ENCODE measurements at places on chromosomes 2 and 18.
A peak's percentile ranks its signal among the peaks of the same experiment; 100 is the strongest.

DNA sequence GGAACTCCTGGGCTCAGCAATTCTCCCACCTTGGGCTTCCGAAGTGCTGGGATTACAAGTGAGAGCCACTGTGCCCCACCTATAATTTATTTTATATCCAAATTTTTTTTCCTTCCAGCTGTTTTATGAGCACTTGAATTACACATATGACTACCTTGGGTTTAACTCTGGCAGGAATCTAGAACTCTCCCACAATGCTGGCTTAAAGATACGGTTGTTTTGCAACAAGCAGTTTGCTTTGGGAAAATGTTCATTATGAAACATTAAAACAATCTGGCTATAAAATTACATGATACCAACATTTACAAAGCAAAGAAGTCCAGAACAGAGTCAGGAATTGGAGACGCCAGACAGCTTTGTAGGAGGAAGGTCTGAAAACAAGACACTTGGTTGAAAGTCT is 12.8 kb downstream of the CD302 start:
- no peak for DNase-seq

GRCh38 chr2:14547830-14548229 is 84.7 kb upstream of the LRATD1 start:
- no peak for DNase-seq

DNA sequence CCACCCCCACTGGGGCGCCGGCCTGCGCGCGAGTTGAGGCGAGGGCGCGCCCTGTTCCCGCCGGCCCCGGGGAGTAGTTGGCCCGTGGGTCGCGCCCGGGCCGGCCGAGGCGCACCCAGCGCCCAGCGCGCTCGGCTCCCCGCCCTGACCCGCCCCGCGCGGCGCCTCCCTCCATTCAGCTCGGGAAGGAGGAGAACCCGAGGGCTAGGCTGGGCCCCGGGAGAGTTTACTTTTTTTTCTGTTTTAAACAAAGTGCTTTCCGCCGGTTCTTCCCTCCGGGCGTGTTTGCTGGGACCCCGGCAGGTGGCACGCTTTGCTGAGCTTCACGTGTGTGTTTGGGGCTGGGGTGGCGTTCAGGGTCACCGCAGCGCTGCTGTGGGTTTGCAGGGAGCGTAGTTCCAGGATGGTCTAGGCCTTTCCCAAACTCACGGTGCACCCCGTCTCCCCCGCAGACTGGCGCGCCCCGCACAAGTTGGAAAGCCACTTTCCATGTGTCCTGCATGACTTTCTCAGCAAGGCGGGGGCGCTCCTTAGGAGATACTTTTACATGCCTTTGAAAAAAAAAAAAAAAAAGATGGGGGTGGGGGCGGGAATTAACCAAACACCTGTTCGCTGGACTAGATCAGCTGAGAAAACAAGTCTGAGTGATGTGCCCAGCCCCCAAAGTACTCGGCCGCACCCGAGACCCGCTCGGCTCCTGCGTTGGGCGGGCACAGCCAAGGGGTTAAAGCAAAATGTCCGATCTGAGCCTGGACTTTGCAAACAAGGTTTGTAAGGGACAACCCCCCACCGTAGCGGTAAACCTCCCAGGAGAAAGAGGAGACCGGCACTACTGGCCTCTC is 825 bp downstream of the ITGA6 start:
- peak; percentile 71 for DNase-seq

GRCh38 chr2:195697681-195698220 is 40.7 kb downstream of the SLC39A10 start:
- DNase-seq: no peak

DNA sequence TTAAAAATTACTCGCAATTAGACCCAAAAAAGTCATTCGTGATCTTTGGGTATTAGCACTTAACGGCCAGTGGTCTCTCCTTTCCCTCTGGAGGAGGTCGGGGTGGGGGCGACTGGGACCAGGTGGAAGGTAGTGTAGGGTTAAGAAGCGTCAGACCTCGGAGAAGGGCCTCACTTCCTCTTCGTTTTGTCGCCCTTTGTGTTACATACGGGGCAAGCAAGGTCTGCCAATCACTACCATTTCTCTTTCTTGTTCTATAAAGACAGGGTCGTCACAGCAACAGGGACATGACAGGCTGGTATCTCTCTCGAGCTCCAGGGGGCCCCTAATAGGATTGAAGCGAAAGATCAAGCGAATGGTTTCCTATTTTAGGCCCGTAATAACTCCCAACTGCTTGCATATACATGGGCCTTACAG is 136.6 kb downstream of the INSIG2 start:
- no peak for DNase-seq

DNA sequence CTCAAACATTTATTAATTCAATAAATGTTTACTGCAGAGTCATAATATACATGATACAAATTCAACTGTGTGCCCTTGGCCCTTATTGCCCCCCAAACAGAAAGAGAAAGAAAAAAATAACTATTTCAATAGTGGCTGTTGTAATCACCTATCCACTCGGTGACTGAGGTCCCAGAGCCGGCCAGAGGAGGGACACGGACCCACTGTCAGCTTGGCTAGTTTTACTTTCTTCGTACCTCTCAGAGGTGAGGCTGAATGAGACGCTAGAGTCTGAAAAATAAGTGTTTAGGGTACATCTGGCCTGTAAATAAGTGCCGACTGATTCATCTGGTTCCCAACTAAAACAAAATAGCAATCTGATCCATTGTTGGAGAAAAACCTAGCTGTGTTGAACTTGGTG is 31.3 kb upstream of the FZD7 start:
- no peak for DNase-seq

GRCh38 chr2:190351955-190352354 is 8.6 kb downstream of the INPP1 start:
- DNase-seq: no peak

DNA sequence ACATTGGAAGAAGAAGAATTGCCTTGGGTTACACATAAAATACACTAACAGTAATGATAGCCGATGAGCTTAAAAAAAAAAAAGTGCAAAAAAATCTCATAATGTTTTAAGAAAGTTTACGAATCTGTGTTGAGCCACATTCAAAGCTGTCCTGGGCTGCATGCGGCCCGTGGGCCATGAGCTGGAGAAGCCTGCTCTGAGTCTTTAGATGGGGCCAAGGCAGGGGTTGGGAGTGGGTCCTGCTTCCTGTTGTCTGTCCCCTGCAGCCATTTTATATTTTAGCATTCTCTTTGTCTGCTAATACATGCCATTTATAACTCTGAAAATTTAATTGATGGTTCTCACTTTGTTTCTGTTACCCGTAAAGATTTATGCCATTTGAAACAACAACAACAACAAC is 93.2 kb downstream of the EPC2 start:
- no peak for DNase-seq
